Liver (tissue), 10 donors: ENCODE measurements at places on chromosomes 1 and 21. TPM values are rescaled to one million over a fixed set of nuclear protein-coding genes. Genes with fewer than 3 reads are reported as not detected.

OR2L8 gene
- not detected for polyA plus RNA-seq

KCNK2 gene
- not detected for polyA plus RNA-seq

NPPB gene
- not detected for polyA plus RNA-seq

DMBX1 gene
- not detected for polyA plus RNA-seq

DNA sequence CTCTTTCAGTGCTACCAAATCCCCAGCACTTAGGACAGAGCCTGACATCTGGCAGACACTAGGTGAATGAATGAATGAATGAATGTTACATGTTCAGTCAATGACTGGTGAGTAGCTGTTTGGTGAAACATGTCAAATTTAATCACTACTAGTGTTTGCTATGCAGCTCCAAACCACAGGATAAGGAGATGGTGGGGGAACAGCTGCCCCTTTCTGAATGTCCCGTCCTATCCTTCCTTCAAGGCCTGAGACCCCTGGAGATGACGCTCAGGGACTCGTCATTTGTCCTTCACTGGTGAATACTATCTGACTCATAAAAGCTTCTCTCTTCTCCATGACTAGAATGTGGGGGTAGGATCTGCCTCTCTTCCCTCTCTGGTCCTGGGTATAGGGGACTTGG, 175.4 kb downstream of the HIVEP3 start:
- no peaks in the 10 kb centered on the region for H3K4me1 ChIP-seq
- no peaks in the 10 kb centered on the region for H3K36me3 ChIP-seq
- no peak overlapping the region for H3K4me3 ChIP-seq

- no peak overlapping the region for H3K27ac ChIP-seq
- no peak overlapping the region for H3K4me3 ChIP-seq
- H3K27me3 ChIP-seq = no peaks in the 10 kb centered on the region
- DNase-seq = no peak
- H3K36me3 ChIP-seq = no peaks in the 10 kb centered on the region
These were observed 139.7 kb downstream of the CYYR1 start for GRCh38 chr21:26433386-26433785.

ADIPOR1 gene
- polyA plus RNA-seq = 58.5 TPM

LINGO4 gene
- polyA plus RNA-seq = not detected
